ENCODE measurements at places on chromosomes 16 and 17.

- H3K27ac ChIP-seq, result peak overlapping the region; percentile 46
- H3K36me3 ChIP-seq, result no peaks in the 10 kb centered on the region
- peak overlapping the region; percentile 59 for H3K4me3 ChIP-seq
- DNase-seq, result no peak
- H3K27me3 ChIP-seq, result peaks cover 100% of the 10 kb centered on the region
These were observed 10.6 kb upstream of the HOXB2 start for GRCh38 chr17:48555258-48556228.

- no peaks in the 10 kb centered on the region for H3K36me3 ChIP-seq
- no peak overlapping the region for H3K4me3 ChIP-seq
- H3K27me3 ChIP-seq, result no peaks in the 10 kb centered on the region
- no peaks in the 10 kb centered on the region for H3K4me1 ChIP-seq
- no peak overlapping the region for H3K27ac ChIP-seq
These were observed 39.9 kb upstream of the STH start for GRCh38 chr17:45958994-45959665.

DNA sequence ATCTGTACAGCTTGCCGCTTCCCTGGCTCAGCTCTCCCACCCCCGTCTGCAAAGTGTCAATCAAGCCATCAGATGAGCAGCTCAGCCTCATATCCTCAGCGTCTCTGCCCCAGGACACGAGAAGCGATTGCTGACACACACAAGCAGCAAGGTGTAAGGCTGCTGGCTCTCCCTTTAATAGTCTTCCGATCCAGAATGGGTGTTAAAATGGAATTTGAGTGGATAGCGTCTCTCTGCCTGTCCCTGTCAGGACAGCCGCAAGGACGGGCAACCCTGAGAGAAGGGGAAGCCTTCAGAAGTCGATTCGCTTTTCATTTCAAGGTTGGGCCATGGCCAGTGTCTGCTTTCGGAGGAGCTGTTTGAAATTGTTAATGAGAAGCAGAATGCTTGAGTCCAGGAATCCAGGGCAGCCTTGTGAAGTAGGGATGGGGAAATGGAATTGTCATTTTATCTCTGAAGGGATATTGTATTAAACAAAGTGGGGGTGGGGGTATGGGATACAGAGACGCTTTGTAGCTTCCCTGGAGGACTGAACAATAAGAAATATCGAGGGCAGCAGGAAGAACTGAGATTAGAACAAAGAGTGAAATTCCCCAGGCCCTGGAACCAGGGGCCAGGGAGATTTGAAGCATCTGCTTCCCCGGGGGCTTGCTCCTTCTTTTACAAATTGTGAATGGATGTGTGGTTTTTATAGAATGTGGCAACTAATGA, 4.7 kb upstream of the PIPOX start:
- no peak overlapping the region for H3K27ac ChIP-seq
- DNase-seq, result no peak
- H3K4me3 ChIP-seq, result no peak overlapping the region
- H3K4me1 ChIP-seq, result peaks cover 9% of the 10 kb centered on the region
- no peaks in the 10 kb centered on the region for H3K36me3 ChIP-seq

GRCh38 chr17:65066901-65067300, 10.4 kb upstream of the GNA13 start:
- no peak overlapping the region for H3K27ac ChIP-seq
- no peak for DNase-seq
- H3K27me3 ChIP-seq, result no peaks in the 10 kb centered on the region
- H3K4me1 ChIP-seq, result peaks cover 22% of the 10 kb centered on the region
- H3K4me3 ChIP-seq, result no peak overlapping the region

- no peak overlapping the region for H3K27ac ChIP-seq
- peaks cover 9% of the 10 kb centered on the region for H3K4me1 ChIP-seq
- DNase-seq, result no peak
These were observed 112.4 kb downstream of the FTO start for GRCh38 chr16:53816211-53816836.

DNA sequence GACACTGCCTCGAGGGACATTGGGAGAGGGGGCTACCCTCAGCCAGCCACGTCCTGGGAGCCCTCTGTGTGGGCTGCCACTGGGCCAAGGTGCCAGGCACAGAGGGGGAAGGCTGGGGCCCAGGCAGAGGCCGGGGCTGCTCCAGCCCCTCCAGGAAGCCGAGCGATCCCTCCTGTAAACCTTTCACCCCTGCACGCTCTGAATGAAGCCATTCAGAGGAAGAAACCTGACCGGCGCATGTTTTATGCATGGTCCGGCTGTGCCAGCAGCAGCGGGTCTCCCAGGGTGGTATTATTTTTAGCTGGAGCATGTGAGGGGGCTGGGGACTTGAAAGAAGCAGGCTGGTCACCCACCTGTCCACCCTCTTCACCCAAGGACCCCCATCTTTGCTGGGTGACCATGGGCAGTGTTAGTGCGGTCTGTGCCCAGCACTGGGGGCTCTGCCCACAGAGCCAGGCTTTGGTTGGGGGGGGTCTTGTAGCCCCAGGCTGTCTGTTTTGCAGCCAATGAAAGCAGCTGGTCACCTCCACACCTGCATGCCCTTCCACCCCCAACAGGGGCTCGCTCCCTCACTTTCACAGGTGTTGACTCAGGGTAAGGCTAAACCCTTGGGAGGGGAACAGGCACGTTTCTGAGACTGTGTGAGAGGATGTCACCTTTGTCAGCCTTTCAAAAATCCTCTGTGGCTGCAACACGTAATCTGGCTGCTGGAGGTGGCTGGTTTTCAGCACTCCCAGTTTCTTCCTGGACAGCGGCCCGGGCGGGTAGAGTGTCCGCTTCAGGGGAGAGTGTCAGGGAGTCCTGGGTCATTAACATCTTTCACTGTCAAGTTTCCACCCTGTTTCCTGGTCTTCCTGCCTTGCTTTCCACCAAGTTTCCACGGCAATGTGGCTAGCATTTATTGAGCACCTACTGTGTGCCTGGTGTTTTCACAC, 77.1 kb upstream of the BRD7 start:
- DNase-seq, result no peak
- H3K27me3 ChIP-seq, result peaks cover 93% of the 10 kb centered on the region
- no peak overlapping the region for H3K27ac ChIP-seq

GRCh38 chr17:1294157-1294717, 14.8 kb downstream of the TRARG1 start:
- no peak overlapping the region for H3K4me3 ChIP-seq
- peaks cover 38% of the 10 kb centered on the region for H3K27me3 ChIP-seq
- no peak for DNase-seq
- H3K4me1 ChIP-seq, result peaks cover 5% of the 10 kb centered on the region
- no peak overlapping the region for H3K27ac ChIP-seq
- no peaks in the 10 kb centered on the region for H3K36me3 ChIP-seq

Measured in left ventricle myocardium inferior (tissue), 1 donor.